Stimulated activated CD4-positive, alpha-beta T cell treated with anti-CD3 and anti-CD28 coated beads, Interleukin-1b, Interleukin-23, amount 100 ng/mL, for 48 hours (primary cell): ENCODE measurements at places on chromosomes 13 and 19.

- DNase-seq: no peak
Observed at GRCh38 chr13:99566125-99567083, 65.1 kb downstream of the TM9SF2 start.

- peak; percentile 34 for DNase-seq
Observed at GRCh38 chr19:52689843-52690368, 44.9 kb downstream of the ZNF611 start.

- DNase-seq: no peak
Observed at GRCh38 chr13:99419591-99420243, 81.6 kb upstream of the TM9SF2 start.

DNA sequence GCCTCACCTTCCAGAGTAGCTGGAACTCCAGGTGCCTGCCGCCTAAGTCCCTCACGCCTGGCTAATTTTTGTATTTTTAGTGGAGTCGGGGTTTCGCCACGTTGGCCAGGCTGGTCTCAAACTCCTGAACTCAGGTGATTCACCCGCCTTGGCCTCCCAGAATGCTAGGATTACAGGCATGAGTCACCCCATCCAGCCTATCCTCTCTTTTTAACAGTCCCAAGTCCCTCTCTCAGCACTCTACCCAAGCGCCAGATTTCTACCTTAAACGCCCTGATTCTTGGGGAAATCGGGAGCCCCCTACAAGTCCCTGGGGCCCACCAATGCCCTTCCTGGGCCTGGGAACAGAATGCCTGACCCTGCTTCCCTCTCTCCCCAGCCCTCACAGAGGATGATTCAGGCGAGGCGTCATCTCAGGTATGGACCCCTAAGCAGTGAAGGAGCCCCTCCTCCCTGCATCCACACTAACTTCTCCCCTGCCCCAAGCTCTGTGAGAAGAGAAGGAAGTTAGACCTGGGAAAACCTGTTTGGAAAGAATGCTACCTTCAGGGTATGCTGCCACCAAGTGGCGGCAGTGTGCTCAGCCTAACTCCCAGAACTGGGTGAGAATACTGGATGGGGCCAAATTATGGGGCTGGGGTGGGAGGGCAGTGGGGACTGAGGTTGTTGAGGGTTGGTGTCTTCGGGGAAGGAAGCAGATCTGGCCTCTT lies 20.8 kb upstream of the EBI3 start:
- no peak for DNase-seq

- no peak for DNase-seq
Observed at GRCh38 chr13:107582171-107582570, 633.2 kb downstream of the LIG4 start.

DNA sequence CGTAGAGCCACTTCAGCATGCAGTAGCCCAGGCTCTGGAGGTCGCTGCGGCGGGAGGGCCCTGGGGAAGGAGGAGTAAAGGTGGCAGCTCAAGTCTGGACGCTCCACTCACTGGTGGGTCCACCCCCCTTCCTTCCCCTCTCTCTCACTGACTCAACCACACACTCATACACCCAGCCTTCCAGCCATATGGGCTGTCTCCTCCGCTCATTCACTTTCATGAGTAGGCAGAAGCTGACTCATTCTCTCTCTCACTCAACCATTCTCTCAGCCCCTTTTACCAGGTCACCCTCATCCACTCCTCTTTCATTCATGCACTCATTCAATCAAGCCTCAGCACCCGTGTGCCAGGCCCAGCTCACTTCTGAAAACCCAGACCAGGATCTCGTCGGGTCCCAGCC lies 27.5 kb upstream of the SIGLEC11 start:
- DNase-seq: peak; percentile 55

DNA sequence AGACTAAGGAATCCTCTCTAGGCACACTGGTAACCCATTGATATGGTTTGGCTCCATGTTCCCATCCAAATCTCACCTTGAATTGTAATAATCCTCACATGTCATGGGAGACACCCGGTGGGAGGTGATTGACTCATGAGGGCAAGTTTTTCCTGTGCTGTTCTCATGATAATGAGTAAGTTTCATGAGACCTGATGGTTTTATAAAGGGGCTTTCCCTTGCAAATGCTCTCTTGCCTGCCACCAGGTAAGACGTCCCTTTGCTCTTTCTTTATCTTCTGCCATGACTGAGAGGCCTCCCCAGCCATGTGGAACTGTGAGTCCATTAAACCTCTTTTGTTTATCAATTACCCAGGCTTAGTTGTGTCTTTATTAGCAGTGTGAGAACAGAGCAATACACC lies 81.4 kb upstream of the GPC6 start:
- DNase-seq: no peak

GRCh38 chr13:98143601-98144026 lies 720 bp downstream of the FARP1 start:
- DNase-seq: no peak

- no peak for DNase-seq
Observed at GRCh38 chr13:91659256-91660075, 261.0 kb downstream of the GPC5 start.

GRCh38 chr13:34803756-34804155 lies 138.3 kb upstream of the NBEA start:
- DNase-seq: no peak

GRCh38 chr19:18233224-18233825 lies 7.1 kb upstream of the PDE4C start:
- DNase-seq: peak; percentile 36

- DNase-seq: no peak
Observed at GRCh38 chr19:1748115-1748872, 5.0 kb upstream of the ONECUT3 start.

DNA sequence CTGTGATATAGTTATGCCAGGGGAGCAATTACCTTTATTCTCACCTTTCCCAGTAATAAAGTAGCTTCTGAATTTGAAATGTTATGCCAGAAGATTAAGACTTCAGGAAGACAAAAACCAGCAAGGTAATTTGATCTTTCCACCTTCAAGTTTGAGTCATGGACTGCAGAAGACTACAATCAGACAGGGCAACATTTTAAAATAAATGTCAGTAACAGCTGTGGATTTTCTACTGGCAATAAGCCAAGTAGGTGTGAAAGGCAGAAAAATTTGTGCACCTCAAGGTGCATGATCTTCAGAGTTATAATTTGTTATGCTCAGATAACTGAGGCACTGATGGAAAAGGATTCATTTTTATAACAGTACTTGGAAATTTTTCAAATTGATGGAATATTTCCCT lies 54.9 kb downstream of the SLITRK1 start:
- no peak for DNase-seq

GRCh38 chr19:22619371-22619770 lies 14.8 kb upstream of the ZNF492 start:
- no peak for DNase-seq

DNA sequence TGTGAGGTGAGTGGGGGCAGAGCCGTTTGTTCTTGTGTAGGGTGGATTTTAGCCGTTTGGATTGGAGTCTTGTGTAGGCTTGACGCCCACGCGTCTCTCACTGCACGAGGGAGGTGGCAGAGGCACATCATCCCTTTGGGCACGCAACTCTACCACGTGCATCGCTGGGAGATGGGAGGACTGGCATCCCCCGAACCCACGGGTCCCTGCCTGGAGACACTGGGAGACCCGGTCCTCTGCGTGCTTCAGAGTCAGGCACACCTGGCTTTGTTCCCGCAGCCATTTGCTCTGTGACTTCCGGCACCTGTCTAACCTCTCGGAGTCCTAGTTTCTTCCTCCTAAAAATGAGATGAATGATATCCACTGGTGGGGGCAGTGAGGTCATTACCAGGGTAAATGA lies 6.4 kb downstream of the ARHGEF7 start:
- no peak for DNase-seq

GRCh38 chr13:49543656-49544055 lies 41.7 kb downstream of the RCBTB1 start:
- DNase-seq: no peak

GRCh38 chr19:41416194-41416674 lies 10.9 kb downstream of the B3GNT8 start:
- no peak for DNase-seq
